ENCODE measurements at places on chromosomes 3 and 15.
A peak's percentile ranks its signal among the peaks of the same experiment; 100 is the strongest.

DNA sequence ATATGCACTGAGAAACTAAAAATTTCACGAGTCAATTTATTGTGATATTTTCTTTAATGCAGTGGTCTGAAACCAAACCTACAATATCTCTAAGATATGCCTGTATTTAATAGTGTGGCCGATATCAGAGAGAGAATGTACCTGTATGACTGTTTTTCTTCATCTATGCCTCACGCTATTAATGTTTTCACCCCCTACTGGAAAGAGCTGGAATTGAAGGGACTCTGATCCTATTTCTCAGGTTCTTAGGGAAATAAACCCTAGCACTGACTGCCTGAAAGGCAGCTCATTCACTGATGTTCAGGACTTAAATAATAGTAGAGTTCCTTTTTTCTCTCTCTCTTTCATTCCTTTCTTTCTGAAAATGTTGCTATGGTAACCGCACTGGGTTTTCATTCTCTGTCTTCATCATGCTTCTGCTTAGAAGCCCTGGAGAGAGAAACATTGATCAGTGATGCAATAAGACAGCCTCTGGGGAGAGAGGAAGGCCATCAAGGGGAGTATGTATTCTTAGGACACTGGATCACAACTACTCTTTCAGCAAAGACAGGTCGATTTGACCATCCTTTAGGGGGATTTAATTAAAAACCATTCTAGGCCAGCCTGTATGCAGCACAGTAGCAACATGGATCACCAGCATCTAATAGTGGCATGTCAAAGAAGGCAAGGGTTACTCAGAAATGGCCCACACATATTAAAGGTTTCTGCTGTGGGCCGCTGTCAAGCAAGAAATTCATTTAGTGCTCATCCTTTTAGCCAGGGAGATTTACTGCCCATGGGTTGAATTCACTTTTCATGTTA lies 1135.7 kb downstream of the IGSF11 start:
- peak; percentile 60 for DNase-seq

DNA sequence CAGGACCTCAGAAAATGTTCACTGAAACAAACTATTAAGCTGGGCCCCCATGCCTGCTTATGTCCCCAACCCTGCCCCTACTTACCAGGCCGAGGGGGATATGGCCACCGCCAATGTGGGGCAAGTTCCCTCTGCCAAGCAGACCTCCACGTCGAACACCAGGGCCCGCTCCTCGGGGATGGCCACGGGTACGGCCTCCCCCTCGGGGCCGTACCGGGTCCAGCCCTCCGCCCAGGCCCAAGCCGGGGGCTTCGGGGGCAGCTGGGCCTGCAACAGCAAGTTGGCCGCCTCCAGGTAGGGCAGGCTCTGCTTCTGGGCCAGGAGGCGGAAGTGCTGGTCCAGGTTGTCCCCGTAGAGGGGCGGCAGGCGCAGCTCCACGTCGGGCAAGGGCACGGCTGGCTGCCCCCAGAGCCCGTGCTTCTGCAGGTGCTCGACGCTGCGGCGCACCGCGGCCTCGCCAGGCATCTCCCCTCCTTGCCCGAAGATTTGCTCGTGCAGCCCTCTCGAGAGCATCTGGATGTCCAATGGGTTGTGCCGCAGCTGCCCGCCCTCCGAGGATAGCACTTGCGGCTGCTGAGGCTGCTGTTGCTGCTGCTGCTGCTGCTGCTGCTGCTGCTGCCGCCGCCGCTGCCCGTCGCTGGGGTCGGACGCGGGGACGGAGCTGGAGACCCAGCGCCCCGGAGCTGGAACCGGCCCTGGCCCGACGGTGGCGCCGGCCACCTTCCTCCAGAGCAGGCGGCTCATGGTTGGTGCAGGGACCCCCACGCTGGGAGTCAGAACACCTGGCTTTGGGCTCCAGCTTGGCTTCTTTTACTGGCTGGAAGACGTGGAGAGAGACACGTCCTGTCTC lies 1.4 kb downstream of the POLG start:
- no peak for DNase-seq

- no peak for DNase-seq
Measured at GRCh38 chr3:152232001-152232400, 36.7 kb upstream of the MBNL1 start.

GRCh38 chr3:81951106-81951505 lies 189.7 kb upstream of the GBE1 start:
- no peak for DNase-seq

DNA sequence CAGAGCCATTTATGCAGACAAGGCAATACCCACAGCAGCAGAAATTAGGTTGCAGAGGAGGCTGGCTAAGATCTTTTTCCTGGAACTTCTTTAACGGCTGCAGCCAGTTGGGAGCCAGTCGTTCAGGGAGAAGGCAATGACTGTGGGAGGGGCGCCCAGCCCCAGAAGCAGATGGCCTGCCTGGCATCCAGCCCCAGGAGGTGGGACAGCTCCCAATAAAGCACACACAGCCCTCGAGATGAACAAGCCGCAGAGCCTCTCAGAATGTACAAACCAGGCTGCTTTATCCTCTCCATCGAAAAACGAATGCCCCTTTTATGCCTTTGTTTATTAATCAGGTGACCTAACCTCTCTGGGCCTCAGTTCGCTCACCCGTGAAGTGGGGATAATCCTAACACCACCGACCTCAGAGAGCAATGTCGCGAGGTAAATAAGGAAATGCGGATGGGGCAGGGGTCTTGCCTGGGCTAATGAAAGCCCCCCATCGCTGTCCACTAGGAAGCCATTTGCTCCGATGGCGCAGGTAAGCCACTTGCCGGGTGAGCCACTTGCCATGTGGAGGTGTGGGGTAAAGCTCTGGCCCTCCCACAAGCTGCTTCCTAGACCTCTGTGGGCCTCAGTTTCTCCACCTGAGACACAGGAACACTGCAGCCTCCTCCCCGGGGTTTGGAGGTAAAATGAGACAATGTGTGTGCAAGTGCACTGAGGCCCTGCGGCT lies 35.8 kb downstream of the MGLL start:
- no peak for DNase-seq

DNA sequence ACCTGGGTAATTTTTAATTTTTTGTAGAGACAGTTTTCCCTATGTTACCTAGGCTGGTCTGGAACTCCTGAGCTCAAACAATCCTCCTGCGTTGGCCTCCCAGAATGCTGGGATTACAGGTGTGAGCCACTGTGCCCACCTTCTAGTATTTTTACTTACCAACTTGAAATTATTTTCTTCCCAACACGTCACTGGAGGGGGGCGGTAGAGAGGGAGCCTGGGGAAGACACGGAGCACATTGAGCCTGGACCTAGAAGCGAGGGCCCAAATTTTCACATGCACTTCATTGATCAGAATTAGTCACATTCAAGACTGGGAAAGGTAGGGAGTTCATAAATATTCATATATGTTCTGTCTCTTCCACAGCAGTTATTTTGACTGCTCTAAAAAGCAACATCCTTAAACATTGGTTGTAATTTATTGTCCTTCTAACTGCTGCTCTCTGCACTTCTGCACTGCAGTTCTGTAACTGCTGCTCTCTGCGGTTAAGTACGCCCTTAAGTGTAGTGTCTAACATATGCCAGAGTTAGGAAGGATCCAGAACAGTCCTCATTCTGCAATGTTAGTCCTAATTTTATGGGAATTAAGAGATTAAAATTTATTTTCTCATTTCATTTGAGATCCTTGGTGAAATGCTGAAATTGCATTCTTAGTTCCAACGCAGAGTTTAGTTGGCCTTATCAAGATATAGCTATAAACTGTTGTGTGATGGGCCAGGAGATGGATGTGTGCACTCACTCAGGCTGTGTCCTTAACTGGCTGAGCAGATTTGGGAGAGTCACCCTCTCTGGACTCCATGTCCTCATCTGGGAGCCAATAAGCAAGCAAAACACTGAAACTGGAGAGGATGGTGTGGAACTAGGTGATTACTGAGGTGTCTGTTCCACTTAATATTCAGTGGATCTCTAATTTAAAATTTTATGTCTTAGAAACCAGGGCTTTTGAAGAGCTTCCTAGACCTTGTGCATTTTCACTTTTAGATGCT lies 98.2 kb downstream of the STRIT1 start:
- DNase-seq = no peak

GRCh38 chr15:43232289-43232874 lies 11.6 kb upstream of the EPB42 start:
- no peak for DNase-seq

DNA sequence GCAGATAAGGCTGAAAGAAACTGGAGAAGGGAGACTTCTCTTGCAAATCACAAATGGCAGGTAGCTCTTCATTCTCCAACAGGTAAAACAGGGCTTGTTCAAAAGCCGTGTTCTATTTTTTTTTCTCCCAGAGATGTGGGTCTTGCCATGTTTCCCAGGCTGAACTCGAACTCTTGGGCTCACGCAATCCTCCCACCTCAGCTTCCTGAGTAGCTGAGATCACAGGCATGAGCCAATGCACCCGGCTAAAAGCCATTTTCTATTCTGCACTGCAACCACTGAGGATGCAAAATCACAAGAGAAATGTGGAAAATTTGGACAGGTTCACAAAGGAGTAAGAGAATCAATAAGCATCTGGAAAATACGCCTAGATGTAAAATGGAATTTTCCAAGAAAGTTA lies 19.5 kb downstream of the EIF4E3 start:
- no peak for DNase-seq

GRCh38 chr15:36643551-36643950 lies 64.1 kb downstream of the CDIN1 start:
- DNase-seq = no peak

DNA sequence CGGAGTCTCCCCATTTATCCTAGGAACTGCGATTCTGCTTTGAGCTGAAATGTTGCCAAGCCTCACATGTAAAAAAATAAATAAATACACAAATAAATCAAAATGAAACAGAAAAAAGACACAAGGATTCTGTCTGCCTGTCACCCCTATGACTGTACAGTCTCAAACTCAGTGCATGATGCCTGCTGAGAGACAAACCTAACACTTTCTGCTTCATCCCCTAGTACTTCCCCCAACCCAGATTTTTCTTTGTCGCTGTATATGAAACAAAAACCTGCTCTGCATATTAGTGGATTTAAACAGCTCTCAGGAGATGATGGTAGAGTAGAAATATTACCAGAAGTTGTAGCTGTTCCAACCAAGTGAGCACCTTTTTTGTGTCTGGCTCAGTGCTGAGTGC lies 530.7 kb upstream of the CFAP20DC start:
- DNase-seq = no peak

- no peak for DNase-seq
Measured at GRCh38 chr3:98690876-98691275, 72.3 kb upstream of the ST3GAL6 start.

DNA sequence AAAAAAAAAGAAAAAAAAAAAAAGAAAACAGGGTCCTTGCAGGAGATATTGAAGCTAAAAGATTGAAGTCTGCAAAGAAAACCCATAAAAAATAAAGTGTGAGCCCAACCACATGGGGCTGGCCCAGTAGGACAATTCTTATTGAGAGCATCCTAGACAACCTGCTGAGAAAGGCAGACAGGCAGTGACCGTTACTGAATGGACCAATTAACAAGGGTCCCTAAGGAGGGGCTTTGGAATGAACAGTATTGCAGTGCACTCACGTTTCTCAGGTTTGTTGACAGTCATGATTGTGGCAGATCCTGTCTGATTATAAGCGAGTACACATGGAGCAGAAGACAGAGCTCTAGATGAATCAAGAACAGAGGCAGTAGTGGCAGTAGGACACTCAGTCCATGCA lies 168.6 kb downstream of the LSAMP start:
- no peak for DNase-seq

DNA sequence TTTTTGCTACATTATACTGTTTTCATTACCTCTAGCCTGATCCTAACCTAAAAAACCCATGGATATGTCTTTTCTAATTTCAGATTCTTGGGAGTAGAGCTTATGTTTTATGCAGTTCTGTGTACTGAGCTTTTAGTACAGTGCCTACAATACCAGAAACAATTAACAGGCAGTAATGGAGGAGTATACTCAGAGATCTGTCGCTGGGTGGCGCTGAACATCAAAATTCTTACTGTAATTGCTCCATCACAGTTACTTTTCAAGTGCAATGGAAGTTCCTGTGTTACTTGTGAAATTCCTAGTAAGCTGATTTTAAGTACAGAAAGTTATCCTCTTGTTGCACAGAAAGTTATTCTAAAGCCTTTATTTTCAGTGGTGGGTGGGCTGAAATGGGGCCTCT lies 66.9 kb downstream of the RNF13 start:
- DNase-seq = peak; percentile 41

DNA sequence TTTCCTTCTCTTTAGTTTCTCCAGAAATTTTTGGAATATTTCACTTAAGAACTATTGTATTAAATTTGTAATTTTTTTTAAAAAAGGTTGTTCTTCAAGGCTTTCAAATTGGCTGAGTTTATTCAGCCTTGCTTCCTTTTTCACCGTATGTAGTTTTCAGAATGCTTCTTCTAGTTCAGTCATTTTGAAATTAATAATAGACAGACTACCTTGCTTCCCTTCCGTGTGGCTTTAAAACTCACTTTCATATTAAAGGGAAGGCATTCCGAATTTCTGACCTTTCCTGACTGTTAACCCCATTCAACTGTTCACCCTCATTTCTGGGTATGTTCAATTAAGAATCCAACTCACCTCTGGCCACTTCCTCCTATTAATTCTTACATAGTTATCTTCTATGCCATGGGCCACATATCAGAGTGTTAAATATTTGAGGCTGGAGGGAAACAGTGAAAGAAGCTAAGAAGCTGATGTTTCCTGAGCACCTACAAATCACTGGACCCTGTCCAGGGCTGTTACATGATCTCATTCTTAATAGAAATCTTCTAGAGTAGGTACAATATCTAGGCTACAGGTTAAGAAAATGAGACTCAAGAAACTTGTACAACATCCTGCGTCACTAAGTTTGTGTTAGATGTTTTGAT lies 237.5 kb downstream of the P3H2 start:
- DNase-seq = no peak

DNA sequence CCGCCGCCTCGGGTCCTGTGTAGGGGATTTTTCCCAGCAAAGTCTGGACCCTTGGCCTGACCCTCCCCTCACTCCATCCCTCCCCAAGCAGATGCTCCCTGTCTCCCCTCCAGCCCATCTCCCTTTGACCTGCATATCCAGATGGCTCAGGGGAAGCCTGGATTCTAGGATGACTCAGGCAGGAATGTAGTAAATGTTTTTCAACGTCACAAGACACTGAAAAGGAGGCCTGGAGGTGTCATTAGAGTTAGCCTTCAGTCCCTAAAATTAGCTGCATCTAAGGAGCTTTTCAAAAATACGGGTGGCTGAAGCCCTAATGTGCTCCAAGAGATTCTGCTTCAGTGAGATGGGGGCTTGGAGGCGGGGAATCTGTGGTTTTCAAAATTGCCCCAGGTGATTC lies 7.2 kb downstream of the ACAN start:
- no peak for DNase-seq

GRCh38 chr3:69806735-69807438 lies 67.6 kb downstream of the MITF start:
- no peak for DNase-seq

All from DMS53 (cell line).